NCI-H187 (cell line): ENCODE measurements at places on chromosomes 12 and 14.

GRCh38 chr14:95046711-95047681 lies 110.3 kb downstream of the DICER1 start:
- no peak for DNase-seq

GRCh38 chr12:53213348-53213747 lies 6.3 kb upstream of the ITGB7 start:
- peak; percentile 59 for DNase-seq

DNA sequence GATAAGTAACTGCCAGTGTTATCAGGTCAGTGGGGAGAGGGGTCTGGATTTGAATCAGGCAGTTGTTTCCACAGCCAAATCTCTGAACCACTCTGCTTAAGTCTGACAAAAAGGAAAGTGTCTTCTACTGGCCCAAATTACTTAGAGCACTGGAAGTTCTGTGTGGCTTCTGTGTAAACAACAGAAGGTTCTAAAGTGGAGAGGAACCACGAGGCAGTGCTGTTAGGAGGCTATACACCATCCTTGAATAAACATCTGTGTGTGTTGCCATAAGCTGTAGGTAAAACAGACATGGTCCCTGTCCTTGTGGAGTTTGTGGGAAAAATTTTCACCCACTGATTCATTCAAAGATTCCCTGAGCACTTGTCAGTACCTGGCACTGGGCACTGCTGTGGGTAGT lies 50.0 kb downstream of the GALNT4 start:
- DNase-seq: no peak

- no peak for DNase-seq
Measured at GRCh38 chr14:73457041-73457923, 1.1 kb downstream of the NUMB start.

- DNase-seq: no peak
Measured at GRCh38 chr14:79483477-79484388, 727.6 kb downstream of the DIO2 start.

DNA sequence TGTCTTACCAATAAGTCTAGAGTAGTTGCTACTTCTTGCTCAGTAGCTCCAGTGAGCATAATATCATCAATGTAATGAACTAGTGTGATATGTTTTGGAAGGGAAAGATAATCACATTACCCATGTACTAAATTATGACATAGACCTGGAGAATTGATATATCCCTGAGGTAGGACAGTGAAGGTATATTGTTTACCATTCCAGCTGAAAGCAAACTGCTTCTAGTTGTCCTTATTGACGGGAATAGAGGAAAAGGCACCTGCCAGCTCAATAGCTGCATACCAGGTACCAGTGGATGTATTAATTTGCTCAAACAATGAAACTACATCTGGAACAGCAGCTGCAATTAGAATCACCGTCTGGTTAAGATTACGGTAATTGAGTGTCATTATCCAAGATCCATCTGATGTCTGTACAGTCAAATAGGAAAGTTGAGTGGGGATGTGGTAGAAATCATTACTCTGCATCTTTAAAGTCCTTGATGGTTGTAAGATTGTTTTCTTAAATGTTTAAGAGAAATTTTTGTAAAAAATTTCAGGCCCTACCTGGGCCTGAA lies 100.0 kb upstream of the ARHGAP5 start:
- DNase-seq: no peak

DNA sequence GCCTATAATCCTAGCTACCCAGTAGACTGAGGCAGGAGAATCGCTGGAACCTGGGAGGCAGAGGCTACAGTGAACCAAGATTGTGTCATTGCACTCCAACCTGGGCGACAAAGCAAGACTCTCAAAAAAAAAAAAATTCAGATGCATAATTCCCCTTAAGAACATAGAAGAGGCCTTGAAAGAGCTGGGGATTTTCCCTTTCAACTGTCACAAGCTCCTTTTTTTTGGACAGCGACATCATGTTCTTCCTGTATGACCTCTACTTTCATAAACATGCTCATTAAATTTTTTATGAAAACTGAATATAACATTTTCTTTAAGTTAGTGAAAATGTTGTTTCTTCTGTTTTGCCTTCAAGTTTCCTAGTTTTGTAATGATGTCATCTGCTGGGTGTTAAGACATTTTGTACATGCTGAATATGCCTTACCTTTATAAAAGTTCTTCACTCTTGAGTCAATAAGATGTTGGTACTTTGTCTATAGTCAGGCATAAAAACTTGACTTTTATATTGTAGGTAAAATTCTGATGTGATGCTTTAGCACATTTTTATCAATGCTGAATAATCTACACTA lies 76.0 kb downstream of the PTHLH start:
- DNase-seq: no peak

DNA sequence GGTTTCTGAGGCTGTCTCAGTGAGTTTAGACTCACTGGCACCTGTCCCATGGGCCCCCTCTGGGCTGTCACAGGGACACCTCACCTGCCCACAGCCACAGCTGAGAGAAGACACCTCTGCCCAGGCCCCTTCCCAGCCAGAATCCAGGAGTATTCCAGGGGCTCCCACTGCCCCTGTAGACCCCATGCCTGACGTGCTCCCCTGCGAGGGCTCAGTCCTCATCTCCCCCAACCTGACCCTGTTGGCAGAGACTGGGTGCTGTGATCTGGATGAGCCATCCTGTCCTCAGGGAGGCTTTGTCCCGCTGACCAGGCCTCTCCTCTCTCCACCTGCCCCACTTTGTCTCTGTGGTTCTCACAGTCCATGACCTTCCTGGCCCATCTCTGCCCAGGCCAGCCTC lies 89.4 kb downstream of the DHRS2 start:
- DNase-seq: no peak

- no peak for DNase-seq
Measured at GRCh38 chr12:104669089-104669721, 212.5 kb downstream of the CHST11 start.

DNA sequence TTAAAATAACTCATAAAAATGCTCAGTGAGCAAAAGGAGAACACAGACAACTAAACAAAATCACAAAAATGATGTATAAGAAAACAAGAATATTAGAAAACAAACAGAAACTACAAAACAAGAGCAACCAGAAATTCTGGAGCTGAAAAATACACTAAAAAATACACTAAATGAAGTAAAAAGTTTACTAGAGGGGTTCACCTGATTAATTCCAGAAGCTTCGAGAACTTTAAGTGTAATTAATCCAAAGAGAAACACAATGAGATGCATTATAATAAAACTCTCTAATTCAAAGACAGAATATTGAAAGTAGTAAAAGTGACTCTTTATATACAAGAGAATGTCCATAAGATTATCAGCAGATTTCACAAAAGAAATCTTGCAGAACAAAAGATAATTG lies 558.4 kb downstream of the CCER1 start:
- DNase-seq: no peak

- no peak for DNase-seq
Measured at GRCh38 chr14:96225745-96226151, 21.1 kb downstream of the BDKRB2 start.

- no peak for DNase-seq
Measured at GRCh38 chr12:65881348-65881961, 57.2 kb downstream of the HMGA2 start.

- no peak for DNase-seq
Measured at GRCh38 chr14:55088356-55088755, 36.9 kb downstream of the MAPK1IP1L start.

DNA sequence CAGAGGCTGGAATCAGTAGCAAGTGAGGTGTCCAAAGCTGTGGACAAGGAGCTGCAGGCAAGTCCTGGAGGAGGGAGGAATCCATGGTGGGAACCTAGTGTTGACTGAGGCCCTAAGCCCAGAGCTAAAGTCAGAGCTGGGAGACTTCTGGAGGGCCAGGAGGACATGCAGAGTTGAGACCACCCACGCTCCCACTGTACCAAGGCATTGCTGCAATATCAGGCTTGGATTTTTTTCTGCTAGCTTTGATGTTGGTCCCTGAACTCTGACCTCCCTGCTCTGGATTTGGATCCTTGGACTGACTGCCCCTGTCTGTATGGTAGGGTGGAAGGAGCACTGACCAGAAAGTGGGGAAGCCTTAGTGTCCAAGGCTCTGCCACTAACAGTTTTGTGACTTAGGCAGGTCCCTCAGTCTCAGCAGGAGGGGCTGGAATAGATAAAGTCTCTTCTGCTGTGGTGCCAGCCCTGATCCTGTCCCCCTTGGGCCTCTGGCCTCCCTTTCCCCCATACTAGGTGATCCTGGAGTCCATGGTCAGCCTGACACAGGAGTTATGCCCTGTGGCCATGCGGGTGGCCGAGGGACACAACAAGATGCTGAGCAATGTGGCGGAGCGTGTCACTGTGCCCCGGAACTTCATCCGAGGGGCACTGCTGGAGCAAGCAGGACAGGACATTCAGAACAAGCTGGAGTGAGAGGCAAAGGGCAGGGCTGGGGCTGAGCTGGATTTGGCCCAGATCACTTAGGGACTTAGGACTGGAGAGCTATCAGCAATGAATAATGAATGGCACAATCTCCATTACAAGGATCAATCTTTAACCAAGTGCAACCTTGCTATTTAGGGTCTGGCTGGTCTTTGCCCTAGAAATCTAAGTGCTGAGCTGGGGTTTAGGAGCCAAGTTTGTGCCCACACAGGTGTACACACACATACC lies 9.4 kb downstream of the CARMIL3 start:
- no peak for DNase-seq

DNA sequence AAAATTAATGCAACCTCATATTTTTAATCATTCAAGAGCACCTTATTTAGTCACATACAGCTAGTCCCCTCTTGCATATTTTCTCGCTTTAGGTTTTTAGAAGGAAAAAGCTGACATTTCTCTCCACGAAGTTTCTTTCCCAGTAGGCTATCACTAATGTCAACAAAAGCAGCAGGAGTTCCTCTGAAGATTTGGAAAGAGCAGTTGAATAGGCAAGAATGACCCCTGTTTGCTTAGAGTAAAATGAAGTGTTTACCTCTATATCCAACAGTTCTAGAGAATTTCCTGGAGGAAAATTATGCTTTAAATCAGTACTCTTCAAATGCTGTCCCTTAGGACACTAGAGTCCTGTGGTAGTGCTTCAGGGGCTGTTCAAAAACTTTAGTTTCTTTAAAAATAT lies 188.1 kb upstream of the PRKD1 start:
- DNase-seq: no peak

GRCh38 chr14:26719514-26719913 lies 121.7 kb upstream of the NOVA1 start:
- DNase-seq: no peak

DNA sequence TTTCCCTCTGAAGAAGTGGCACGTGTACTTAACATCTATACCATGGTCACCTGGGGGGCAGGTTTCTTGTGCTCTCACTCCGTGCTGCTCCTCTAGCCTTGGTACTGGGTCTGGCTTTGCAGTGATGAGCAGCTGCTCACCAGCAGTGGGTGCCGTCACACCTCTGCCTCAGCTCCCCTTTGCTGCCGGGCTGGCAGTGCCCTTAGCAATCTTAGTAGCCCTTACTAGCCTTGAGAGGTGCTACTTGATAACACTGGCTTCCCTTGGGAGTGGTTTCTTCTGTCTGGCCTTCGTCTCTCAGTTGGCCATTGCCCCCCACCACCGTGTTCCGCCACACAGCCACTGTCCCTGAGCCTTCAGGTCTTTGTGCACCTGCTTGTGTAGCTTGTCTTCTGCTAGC lies 22.6 kb downstream of the KLC1 start:
- no peak for DNase-seq

- DNase-seq: no peak
Measured at GRCh38 chr12:69341328-69341727, 6.9 kb upstream of the LYZ start.

DNA sequence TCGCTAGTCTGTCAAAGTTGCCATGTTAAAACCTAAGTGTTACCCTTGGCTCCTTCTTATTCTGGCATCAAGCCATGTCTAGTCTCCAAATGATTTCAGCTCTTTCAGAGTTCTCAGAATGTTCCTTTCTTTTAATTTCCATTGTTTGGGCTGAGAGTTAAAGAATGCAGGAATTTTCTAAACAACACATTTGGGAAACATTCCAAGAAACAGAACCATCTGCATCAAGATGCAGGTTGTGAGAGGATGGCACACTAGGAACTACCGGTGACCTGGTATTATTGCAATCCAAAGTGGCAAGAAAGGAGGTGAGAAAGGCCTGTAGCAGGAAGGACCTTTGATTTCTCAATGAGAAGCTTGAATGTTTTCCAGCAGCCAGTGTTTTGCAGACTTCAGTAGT lies 30.1 kb downstream of the SLC35F4 start:
- DNase-seq: no peak

DNA sequence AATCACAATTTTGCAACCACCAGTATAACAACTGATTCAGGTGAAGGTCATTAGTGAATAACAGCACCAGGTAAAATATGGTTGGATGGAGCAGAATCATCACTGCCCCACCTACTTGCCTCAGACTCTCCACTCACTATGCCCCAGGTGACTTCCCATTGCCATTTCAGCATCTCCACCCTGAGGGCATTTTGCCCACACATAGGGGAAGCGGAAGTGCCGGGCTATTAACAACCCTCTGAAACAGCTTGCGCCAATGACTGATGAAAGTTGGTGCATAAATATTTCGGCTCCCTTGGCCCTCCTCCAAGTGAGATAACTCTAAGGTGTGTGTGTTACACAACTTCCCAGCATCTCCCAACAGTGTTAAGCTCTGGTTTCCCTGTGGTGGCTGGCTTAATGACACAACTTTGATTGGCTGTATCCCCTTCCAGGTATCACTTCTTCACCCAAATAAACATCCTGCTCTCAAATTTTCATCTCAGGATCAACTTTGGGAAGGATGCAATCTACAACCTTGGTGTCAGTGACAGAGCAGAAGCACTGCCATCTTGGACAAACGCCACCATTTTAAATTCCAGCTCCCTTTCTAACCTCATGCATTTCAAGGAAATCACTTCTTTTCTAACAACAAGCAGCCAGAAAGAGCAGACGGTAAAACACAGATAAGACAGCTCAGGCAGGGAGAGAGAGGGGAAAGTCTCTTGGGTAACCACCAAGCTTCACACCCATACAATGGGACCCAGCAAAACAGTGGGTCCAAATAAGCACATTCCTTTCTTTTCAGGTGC lies 73.6 kb upstream of the PPP2R5C start:
- DNase-seq: no peak

GRCh38 chr12:98559666-98560065 lies 33.8 kb upstream of the SLC25A3 start:
- DNase-seq: no peak
